Cortex of kidney (tissue), 1 donor: ENCODE measurements at places on chromosomes 16 and 17.

DNA sequence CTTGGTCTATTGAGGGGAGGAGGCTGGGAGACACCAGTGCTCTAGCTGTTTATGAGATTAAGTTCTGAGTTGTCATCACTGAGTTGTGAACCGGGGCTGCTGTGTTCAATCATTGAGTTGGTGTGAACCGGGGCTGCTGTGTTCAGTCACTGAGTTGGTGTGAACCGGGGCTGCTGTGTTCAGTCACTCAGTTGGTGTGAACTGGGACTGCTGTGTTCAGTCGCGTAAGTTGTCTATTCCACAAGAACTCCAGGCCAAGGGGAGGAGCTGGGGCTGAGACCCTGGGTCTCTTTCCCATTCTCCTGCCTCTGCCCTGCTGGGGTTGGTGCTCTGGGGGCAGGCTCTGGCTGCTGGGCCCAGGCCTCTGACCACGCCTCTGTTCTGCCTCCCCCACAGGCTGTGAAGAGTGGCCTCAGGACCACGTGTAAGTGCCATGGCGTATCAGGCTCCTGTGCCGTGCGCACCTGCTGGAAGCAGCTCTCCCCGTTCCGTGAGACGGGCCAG, 24.5 kb downstream of the WNT9B start:
- no peak for DNase-seq

- no peak for DNase-seq
These were observed 3.3 kb downstream of the DECR2 start for GRCh38 chr16:404971-405486.

DNA sequence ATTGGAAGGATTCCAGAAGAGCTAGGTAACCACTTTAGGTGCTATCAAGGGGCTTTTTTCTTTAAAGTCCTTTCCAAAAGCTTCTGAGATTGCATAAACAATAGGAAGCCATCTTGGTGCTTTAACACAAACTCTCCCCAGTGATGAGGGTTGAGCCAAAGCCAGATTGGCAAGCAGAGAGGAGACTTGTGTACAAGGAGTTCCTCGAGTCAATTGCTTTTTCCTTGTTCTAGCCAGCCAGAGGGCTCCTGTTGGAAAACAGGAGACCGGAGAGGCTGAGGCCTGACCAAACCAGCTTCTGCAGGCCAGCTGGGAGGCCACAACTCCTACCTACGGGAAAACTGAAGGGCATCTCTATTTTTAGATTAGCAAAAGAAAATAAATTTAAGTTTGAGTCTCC, 46.5 kb downstream of the MAPT start:
- DNase-seq: no peak

DNA sequence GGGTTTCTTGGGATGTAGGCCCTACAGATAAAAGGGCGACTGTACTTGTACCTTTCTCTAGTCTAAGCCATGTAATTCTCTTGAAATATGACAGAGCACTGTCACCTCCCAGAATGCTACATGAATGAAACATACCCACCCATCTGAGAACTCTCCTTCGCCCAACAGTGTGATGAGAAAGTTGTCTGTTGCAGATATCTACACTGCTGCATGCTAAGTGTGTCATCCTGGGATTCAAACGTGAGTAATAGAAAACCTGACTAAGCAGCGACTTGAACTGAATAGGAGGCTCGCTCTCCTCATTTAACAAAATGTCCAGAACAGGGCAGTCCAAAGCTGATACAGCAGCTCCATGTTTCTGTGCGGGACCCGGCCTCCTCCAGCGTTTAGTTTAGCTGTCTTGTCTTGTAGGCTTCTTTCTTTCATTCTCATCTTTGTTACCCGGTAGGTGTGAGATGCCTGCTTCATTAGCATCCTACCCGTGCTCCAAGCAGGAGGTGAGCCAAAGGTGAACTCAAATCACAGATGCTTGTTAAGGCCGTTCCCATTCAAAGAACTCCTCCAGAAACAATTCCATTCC, 211.9 kb downstream of the PRKCA start:
- no peak for DNase-seq
